ENCODE measurements at places on chromosomes 11 and 22.

DNA sequence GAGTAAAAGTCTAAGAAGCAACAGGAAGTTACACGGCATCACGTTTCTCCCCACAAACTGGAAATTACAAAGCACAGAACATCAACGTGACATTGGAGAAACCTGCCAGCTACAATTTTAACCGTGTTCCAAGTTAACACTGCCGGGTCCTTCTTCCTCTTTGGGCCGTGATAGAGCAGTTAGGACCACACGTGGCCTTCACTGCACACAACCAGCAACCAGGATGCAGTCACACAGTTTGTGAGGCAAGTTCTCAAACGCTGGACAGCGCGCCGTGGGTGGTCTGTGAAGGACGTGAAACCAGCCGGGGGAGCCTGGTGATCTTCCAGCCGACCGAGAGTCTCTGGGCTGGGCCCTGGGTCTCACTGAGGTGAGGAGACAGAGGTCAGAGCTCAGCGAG is 14.6 kb downstream of the C11orf21 start:
- DNase-seq = no peak

GRCh38 chr22:20413217-20414058 is 19.5 kb downstream of the ZNF74 start:
- no peak for DNase-seq

DNA sequence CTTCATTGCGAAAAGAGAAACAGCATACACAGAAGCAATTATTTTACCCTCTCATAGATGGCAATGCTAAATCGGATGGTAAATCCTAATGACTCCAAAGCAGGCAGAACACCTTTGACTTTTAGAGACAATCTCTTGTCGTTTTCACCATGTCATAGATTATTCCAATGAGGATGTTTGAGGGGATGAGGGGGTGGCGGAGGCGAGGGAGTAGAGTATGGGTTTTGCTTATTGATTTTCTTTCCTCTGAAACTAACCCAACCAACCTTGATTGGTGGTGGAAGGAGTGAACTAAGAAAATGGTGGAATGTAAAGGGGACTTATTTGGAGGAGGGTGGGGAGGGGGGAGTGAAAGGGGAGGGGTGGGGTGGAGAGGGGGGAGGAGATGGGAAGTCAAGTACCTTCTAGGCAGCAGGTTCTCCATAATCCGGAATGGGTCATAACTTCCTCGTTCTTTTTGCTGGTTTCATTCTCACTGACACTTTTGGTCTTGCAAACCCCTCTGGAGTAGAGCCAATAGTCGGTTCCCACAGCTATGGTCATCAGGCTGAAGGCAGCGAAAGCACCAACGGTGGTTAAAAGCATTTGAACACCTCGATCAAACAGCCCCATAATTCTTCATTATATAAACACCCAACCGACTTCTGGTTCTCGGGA is 1.5 kb downstream of the CACNG2 start:
- no peak for DNase-seq

GRCh38 chr22:49107961-49108530 is 719.6 kb downstream of the BRD1 start:
- no peak for DNase-seq

GRCh38 chr11:106369224-106369623 is 291.8 kb downstream of the AASDHPPT start:
- DNase-seq = no peak

DNA sequence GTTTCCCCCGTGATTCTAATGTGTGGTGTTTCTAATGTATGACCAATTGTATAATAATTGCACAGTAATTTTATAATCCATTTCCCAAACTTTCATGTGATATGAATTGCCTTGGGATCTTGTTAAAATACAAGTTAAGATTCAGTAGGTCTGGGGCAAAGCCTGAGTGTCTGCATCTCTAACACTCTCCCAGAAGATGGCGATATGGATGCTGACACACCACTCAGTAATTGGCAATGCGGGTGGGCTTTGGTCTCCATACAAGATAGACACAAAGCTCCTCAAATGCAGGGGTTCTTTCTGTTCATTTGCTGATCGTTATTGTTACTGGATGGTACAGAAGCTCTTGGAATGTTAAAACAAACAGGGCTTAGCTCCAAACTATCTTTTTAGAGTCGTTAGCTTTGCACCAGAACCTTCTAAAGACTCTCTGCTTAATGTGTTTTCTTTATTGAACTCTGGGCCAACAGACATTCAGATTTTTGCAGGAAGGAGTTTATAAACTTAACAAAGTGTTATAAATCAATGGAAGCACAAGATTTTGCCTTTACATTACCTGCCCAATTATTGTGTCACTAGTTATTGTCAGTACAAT is 45.4 kb upstream of the ANO3 start:
- DNase-seq = no peak

DNA sequence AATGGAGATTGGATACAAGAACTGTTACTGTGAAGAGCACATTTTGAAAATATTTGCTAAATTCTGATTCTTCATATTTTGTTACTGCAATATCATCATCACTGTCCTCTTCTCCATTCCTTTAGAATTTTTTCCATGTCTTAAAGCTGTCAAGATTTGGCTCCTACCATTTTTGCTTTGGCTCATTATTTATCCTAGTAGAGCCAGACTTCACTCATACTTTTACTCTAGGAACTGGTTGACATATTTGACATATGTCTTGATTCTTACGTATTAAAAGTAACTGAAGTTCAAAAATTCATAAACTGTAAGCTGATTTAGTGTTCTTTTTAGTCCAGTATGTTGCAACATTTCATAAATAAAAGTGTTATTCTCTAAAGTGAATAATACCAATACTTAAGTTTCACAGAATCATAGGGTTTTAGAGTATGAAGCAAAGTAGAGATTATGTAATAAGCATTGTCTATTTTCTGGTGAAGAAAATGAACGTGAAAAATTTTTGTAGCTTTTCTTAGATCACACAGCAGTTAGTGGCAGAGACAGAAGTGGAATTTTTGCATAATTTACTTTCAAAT is 225.6 kb downstream of the TMEM135 start:
- no peak for DNase-seq

DNA sequence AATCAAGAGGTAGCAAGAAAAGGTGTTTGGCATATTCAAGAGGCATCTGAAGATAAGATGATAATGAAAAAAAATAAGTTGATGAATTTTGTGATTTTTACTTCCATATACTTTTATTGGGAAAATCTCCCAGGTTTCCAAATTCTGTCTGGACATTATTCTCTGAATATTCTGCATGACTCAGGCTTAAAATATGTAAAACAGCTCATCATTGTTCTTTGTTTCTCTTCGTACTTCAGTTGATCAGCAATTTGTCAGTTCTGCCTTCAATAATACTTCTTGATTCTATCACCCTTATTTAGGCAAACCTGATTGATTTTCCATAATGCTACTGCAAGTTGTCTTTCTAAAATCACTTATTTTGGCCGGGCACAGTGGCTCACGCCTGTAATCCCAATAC is 30.2 kb downstream of the GTF2H1 start:
- no peak for DNase-seq

- DNase-seq = no peak
Measured at GRCh38 chr11:47506795-47507562, 46.0 kb downstream of the CELF1 start.

GRCh38 chr11:92167571-92167970 is 57.0 kb upstream of the FAT3 start:
- DNase-seq = no peak

GRCh38 chr11:60869451-60869825 is 2.1 kb downstream of the ZP1 start:
- DNase-seq = no peak

DNA sequence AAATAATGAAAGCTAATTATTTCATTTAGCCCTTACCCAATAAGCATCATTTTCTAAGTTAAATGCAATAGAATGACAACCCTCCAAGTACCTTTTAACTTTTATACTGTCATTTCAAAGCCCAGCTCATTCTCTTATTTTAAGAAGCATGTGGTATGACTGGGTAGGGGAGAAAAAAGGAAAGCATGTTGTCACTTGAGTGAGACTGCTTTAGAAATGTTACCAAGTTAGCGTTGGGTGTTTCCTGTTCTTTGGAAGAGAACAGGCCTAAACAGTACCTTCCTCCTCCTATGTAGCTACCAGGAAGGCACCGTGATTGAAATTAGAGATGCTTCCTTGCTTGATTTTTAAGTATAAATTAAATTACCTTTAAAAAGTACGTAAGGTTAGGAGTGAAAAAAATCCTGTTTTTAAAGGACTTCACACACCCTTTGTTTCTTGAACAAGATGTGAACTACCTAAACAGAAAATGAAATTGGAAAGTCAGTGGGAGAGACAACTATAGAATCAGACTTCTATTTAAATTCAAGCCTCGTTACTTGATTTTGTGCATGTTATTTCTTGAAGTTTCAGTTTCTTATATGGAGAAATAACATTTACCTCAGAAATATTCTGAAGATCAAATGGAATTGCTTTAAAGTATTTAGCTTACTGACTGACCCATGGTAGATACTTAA is 741 bp upstream of the CNTF start:
- no peak for DNase-seq

DNA sequence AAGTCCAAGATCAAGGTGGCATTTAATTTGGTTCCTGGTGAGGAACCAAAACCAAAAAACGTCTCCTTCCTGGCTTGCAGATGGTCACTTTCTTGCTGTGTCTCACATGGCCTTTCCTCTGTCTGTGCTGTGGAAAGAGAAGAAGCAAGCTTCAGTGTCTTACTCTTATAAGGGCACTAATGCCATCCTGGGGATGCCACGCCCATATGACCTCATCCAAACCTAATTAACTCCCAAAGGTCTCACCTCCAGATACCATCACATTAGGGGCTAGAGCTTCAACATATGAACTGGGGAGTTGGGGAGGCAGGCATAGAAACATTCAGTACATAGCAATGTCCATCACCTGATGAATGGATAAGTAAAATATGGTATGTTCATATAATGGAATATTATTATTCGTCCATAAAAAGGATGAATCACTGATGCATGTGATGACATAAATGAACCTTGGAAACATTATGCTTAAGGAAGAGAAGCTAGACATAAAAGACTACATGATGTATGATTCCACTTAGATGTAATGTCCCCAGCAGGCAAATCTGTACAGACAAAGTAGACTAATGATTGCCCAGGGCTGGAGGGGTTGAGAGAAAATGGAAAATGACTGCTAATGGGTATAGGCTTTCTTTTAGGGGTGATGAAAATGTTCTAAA is 78.6 kb upstream of the B3GNT6 start:
- no peak for DNase-seq

DNA sequence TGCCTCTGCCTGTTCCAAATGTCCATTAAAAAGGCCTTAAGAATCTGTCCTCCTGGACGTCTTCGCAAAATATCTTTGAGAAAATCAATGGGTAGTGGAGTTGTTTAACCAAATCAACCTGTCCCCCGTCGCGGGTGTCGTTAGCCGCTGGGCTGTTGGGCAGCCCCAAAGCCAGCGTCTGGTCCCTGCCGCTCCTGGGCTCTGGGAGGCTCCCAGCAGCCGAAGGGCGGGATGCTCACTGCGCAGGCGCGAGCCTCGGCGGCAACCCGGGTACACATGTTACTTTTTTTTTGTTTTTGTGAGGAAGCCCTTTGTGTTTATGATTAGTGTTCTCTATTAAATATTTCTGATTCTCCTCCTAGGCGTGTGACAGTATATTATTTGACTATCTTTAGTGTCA is 12.6 kb downstream of the MMP10 start:
- no peak for DNase-seq

- no peak for DNase-seq
Measured at GRCh38 chr22:21108379-21109115, 62.8 kb downstream of the LRRC74B start.

DNA sequence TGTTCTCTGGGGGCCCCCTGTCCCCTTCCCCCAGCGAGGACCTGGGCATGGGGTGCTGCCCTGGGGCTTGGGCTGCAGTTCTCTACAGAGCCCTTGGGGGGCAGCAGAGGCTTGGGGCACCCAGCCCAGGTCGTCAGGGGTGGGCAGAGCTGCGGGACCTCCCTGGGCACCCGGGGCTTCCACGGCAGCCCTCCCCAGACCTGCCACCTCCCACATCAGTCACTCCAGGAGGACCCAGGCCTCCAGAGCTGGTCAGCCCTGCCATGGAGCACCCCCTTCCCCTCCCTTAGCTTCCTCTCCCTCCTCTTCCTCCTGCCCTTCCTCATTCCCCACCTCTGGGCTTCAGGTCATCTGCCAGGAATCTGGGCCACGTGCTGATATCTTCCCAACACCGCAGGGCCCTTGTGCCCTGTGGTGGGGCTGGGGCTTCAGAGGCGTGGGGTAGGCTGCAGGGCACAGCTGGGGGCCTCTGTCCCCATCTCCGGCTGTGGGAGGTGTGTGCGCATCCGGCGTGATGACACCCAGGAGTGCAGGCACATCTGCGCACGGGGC is 5.8 kb downstream of the TSPAN4 start:
- DNase-seq = peak; percentile 44

DNA sequence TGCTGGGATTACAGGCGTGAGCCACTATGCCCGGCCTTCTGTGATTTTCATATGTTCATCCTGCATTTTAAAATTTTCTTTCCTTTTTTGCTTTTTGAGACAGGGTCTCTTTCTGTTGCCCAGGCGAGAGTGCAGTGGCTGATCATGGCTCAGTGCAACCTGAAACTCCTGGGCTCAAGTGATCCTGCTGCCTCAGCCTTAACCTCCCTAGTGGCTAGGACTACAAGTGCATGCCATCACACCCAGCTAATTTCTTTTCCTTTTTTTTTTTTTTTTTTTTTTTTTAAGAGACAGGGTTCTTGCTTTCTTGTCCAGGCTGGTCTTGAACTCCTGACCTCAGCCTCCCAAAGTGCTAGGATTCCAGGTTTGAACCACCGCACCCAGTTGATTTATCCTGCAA is 54.1 kb upstream of the WT1 start:
- DNase-seq = no peak

DNA sequence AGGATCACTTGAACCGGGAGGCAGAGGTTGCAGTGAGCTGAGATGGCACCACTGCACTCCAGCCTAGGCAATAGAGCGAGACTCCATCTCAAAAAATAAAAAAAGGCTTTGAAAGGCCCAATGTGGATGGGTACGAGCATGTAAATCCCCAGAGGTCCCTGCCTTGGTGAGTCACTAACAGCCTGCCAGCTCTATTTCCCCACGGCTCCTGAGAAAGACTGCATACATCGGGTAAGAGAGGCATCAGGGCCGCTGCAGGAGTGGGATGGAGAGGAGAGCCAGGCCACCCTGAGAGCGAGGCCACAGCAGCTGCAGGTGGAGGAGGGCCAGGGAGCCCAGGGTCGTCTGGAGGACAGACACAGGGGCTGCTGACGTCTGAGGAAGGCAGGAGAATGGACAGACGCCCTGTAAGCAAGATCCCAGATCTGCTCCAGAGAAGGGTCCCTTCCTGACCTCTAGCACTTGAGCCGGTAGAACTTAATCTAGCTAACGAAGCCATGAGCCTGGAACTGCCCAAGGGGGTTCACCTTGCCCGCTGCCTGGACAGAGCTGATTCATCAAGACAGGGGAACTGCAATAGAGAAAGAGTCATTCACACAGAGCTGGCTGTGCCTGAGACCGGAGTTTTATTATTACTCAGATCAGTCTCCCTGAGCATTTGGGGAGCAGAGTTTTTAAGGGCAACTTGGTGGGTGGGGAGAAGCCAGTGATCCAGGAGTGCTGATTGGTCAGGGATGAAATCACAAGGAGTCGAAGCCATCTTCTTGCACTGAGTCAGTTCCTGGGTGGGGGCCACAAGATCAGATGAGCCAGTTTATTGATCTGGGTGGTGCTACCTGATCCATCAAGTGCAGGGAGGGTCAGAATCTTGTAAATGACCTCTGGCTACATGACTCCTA is 5.1 kb upstream of the KRTAP5-9 start:
- no peak for DNase-seq
